ENCODE measurements at places on chromosomes 12 and 14.

DNA sequence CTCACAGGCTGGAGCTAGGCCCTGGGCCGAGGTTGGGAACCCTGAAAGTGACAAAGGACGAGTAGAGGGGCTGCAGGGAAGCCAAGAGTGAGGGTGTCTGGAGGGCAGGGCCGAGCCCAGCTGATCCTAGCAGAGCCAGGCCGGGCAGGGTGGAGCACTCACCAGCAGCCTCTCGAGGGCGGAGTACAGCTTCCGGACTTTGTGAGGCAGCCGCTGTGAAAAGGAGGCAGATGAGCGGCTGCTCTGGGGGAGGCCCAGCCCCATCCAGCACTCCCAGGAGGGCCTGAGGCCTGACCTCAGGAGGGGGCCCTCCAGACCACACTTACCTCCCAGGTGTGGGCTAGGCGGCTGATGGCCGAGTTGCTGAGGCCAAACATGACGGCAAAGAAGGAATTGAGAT, 14.7 kb upstream of the ENDOU start:
- DNase-seq, result no peak

DNA sequence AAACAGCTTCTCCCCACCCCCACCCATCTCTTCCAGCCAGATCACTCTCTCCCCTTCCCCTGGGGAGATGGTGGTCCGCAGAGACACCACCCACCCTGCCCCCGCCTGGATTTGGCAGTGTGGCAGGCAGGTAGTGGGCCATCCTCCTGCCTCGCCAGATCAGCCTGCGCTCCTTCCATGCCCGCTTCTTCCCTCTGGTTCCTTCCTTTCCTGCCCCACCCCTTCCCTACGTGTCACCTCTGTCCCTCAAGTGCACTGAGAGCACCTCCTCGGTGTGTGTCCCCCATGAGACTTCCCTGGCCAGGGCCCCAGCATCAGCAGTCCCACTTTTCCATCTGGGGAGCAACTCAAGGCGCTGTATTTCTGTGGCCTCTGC, 632 bp downstream of the NYNRIN start:
- no peak for DNase-seq

GRCh38 chr12:90321369-90321768, 612.7 kb upstream of the ATP2B1 start:
- no peak for DNase-seq

- DNase-seq, result no peak
These were observed 41.8 kb downstream of the ATP6V1D start for GRCh38 chr14:67317822-67318221.

DNA sequence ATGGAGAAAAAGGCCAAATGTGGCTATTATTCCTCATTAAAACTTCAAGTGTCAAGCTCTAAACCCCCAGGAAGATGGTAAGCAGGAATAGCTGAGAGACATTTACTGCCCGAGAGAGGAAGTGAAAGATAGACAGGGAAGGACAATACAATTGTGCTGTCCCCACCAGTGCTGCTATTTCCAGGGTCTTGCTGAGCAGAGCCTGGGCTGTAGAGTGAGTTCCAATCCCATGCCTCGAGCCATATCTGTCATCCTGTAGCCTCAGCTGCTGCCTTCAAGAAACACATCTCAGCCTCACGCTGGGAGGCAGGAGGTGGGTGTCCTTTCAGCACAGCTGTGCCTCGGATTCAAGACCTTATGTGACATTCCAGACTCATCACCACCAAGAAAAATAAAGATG, 114.0 kb downstream of the RPAP3 start:
- DNase-seq, result no peak

DNA sequence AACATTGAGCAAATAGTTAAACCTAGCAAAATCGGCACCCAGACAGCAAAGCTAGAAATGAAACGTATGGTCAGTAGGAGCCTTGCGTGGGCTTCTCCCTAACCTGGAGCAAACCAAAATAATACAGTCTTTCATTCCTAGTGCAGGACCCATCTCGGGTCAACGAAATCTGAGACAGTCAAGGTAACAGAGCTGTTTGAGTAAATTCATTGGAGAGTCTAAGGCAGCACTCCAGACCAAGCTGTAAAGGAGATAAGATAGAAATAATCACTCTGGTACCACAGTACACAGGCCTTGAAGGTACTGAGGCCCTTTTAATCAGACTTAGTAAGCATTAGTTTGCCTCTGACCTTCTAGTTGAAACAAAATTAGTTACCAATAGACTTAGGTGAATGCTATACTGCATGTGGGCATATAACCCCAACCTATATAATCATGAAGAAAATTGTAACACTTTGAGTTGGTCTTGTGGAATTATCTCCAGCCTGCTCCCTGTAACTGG, 54.4 kb upstream of the BICD1 start:
- DNase-seq, result no peak

DNA sequence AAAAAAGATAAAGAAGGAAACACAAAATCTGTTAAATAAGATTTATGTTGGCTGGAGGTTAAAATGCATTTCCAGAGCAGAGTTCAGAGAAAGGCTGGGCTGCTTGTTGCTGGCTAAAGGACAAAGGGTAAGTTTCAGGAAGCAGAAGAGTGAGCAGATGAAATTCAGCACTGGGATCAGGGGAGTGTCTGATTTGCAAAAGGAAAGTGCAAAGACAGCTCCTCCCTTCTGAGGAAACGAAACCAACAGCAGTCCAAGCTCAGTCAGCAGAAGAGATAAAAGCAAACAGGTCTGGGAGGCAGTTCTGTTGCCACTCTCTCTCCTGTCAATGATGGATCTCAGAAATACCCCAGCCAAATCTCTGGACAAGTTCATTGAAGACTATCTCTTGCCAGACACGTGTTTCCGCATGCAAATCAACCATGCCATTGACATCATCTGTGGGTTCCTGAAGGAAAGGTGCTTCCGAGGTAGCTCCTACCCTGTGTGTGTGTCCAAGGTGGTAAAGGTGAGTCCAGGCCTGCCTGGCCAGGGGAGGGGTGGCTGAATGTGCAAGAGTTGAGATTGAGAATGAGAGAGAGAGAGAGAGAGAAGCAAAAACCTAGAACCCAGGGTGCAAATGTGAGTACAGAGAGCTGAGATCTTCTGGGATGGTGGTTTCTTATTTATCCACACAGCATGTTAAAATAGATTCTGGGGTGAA, at the start of gene OAS1:
TSS of gene OAS1 (plus strand) at position 251 of the 703 bp plus-strand sequence. CDS start at position 329, 78 bp downstream.
- DNase-seq, result peak; percentile 56

DNA sequence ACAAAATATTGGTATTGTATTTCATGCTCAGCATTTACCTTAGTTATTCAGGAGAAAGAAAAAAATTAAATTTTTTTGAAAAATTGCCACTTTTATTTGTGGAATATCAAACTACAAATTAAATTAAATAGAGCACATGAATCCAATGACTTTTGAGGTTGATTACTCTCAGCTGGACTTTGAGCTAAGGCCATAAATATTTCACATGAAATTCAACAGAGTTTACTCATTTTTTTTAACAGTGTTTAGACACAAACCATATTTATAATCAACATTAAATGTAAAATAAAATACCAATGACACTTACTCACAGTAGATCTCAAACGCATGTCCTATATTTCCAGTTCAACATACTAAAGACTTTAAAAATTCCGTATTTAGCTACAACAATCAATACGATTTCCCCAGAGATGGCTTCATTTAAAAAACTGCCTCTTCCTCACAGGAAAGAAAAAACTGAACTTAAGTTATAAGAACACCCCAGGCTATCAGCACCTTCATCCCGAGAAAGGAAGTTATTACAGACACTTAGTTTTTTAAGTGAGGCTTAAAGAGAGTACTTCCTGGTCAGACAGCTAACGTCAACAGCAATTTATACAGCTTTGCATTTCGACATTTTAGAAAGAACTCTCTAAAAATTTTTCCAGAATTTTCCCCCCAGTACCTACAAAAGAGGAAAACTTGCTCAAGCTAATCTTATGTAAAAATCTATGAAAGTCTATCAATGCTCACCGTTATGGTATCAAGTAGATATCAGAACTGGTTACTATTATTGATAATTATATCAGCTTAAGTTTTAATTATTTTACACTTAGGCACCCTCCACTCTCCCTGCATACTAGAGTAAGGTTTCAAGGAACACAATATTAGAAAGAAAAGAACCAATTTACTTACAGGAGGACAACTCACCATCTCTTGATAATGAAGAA, 13.8 kb downstream of the TAOK3 start:
- DNase-seq, result peak; percentile 27

Measured in CD4-positive, alpha-beta T cell treated with Interleukin-2 at 100 ng/mL for 4 hours (primary cell).